Upper lobe of right lung (tissue), 1 donor: ENCODE measurements at places on chromosomes 3 and 15. TPM values are rescaled to one million over a fixed set of nuclear protein-coding genes. Genes with fewer than 3 reads are reported as not detected.

GRCh38 chr3:178551916-178552321, 15.7 kb downstream of the KCNMB2 start:
- H3K27me3 ChIP-seq = no peaks in the 10 kb centered on the region
- no peak for DNase-seq
- H3K27ac ChIP-seq = no peak overlapping the region
- no peaks in the 10 kb centered on the region for H3K36me3 ChIP-seq
- no peak overlapping the region for H3K4me3 ChIP-seq

- peaks cover 4% of the 10 kb centered on the region for H3K27me3 ChIP-seq
- no peaks in the 10 kb centered on the region for H3K36me3 ChIP-seq
- no peak for DNase-seq
- no peak overlapping the region for H3K4me3 ChIP-seq
- peak overlapping the region; percentile 37 for H3K27ac ChIP-seq
- peaks cover 15% of the 10 kb centered on the region for H3K4me1 ChIP-seq
These were observed 48.8 kb downstream of the UACA start for GRCh38 chr15:70714565-70714964.

- peaks cover 32% of the 10 kb centered on the region for H3K4me1 ChIP-seq
- no peaks in the 10 kb centered on the region for H3K36me3 ChIP-seq
- DNase-seq = peak; percentile 88
- no peak overlapping the region for H3K4me3 ChIP-seq
- no peaks in the 10 kb centered on the region for H3K27me3 ChIP-seq
These were observed 361.0 kb downstream of the SHQ1 start for GRCh38 chr3:72487078-72487765.

- H3K27ac ChIP-seq = peak overlapping the region; percentile 69
- no peak overlapping the region for H3K4me3 ChIP-seq
- H3K27me3 ChIP-seq = no peaks in the 10 kb centered on the region
- H3K36me3 ChIP-seq = no peaks in the 10 kb centered on the region
- DNase-seq = peak; percentile 30
These were observed 119.4 kb downstream of the LIPC start for GRCh38 chr15:58551084-58551763.

DNA sequence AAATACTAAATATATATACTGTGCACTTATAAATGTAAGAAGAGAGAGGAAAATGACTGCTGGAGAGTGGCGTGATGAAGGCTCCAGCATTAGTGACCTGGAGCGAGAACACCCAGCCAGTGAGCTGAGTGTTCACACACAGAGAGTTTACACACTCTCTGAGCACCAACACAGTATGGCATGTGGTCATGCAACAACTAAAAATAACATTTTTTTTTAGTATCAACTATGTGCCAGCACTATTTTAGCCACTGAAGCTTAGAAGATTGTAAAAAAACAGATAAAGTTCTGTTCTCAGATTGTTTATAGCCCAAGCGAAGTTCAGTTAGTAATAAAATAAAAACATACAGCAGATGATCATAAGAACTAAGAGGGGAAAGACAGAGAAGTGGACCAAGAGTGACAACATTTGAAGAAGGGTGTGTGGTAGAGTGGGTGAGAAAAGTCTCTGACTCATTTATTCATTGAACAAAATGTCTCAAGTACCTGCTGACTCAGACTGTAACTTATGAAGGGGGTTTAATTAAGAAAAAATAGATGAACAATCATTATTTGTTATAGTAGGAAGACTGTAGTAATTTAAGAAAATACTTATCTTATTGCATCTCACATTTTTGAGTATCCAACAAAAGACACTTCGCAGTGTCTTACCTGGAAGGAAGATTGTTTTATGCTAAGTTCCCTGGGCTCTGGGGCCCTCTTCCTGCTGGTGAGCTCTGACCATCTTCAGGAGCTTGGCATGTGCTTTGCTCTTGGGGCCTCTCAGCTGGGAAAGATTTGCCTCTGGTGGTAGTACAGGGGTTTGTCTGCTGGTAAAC, 43.8 kb downstream of the GAP43 start:
- no peaks in the 10 kb centered on the region for H3K27me3 ChIP-seq
- H3K4me3 ChIP-seq = no peak overlapping the region
- no peaks in the 10 kb centered on the region for H3K36me3 ChIP-seq
- H3K27ac ChIP-seq = no peak overlapping the region

GRCh38 chr3:13278783-13279531, 141.2 kb downstream of the NUP210 start:
- no peak overlapping the region for H3K27ac ChIP-seq
- no peaks in the 10 kb centered on the region for H3K36me3 ChIP-seq
- peaks cover 19% of the 10 kb centered on the region for H3K27me3 ChIP-seq
- peaks cover 9% of the 10 kb centered on the region for H3K4me1 ChIP-seq

DNA sequence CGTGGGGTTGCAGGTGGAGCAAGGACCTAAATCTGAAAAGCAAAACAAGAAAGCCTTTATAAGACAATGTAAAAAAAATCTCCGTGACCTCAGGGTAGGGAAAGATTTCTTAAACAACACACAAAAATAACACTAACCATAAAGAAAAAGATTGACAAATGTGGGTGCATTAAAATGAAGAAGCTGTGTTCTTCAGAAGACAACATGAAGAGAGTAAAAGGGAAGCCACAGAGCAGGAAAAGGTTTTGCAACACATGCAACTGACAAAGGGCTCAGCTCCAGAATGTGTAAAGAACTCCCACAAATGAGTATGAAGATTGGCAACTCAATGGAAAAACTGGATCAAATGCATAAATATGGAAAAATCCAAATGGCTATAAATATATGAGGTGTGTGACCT, 74.2 kb downstream of the MAGEF1 start:
- no peak for DNase-seq
- H3K36me3 ChIP-seq = no peaks in the 10 kb centered on the region
- H3K27ac ChIP-seq = no peak overlapping the region
- H3K4me1 ChIP-seq = no peaks in the 10 kb centered on the region

- H3K27me3 ChIP-seq = no peaks in the 10 kb centered on the region
- H3K27ac ChIP-seq = no peak overlapping the region
- no peak overlapping the region for H3K4me3 ChIP-seq
- no peak for DNase-seq
- H3K4me1 ChIP-seq = no peaks in the 10 kb centered on the region
- H3K36me3 ChIP-seq = no peaks in the 10 kb centered on the region
These were observed 904.3 kb downstream of the NSUN3 start for GRCh38 chr3:94967196-94967595.

DNA sequence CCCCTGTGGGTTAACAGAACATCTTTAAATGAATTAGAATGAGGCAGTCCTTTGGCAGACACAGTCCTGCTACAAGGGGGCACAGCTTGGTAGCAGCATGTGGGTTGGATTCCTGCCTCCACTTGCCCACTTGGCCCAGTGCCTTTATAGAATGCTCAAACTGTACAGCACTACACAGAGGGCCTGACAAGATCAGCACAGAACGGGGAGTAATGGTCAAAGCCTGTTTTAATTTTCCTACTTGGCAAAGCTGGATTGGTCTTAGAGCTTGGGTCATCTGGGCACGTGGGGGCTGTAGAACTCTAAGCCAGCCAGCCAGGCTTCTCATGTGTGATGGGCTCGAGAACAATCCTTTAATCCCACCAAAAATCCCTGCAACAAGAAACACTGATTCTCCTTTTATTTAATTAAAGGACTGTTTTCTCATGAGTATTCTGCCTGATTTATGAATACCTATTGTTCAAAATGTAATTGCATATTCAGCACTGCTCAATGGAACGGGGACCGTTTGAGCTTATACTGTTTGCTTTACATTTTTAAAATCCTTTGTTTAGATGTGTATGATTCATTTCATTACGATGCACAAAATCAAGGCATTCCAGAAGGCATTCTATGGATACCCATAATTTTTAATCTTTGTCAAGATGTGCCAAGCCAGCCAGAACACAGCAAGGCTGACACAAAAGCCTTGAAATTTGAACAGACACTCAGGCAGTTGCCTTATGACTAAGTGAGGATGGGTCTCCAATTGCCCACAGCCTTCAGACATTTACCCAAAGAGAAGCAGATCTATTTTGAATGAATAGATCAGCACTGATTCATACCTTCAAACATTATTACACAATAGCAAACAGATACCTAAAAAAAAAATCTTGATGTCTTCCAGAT, 249.3 kb upstream of the TGFBR2 start:
- no peaks in the 10 kb centered on the region for H3K36me3 ChIP-seq
- no peak overlapping the region for H3K27ac ChIP-seq
- H3K4me1 ChIP-seq = peaks cover 16% of the 10 kb centered on the region
- DNase-seq = no peak
- no peaks in the 10 kb centered on the region for H3K27me3 ChIP-seq

GRCh38 chr15:42650208-42651066, 75.0 kb downstream of the STARD9 start:
- H3K27ac ChIP-seq = no peak overlapping the region
- DNase-seq = no peak
- H3K4me3 ChIP-seq = no peak overlapping the region
- H3K27me3 ChIP-seq = no peaks in the 10 kb centered on the region
- no peaks in the 10 kb centered on the region for H3K4me1 ChIP-seq

GRCh38 chr3:9700536-9700935, 3.1 kb upstream of the CPNE9 start:
- no peak for DNase-seq
- no peak overlapping the region for H3K4me3 ChIP-seq
- no peak overlapping the region for H3K27ac ChIP-seq
- peaks cover 12% of the 10 kb centered on the region for H3K4me1 ChIP-seq
- H3K27me3 ChIP-seq = peaks cover 11% of the 10 kb centered on the region

DNA sequence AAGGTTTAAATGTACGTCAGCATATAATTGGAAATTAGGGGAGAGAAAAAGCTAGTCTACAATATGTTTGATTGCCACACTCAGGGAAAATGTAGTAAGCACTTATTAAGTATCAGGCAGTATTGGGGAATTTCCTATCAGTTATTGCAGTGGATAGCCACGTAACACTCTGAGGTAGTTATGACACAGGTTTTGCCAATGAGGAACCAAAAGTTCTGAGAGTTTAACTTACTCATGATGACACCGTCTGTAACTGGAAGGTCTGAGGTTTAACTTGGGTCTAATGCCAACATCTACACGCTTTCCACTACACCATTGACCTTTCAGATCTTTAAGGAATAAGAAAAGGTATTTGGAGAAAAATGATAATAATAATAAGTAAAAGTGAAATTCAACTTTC, 89.5 kb downstream of the ZMAT3 start:
- no peaks in the 10 kb centered on the region for H3K36me3 ChIP-seq
- H3K27me3 ChIP-seq = no peaks in the 10 kb centered on the region
- no peak overlapping the region for H3K4me3 ChIP-seq
- H3K27ac ChIP-seq = no peak overlapping the region

DNA sequence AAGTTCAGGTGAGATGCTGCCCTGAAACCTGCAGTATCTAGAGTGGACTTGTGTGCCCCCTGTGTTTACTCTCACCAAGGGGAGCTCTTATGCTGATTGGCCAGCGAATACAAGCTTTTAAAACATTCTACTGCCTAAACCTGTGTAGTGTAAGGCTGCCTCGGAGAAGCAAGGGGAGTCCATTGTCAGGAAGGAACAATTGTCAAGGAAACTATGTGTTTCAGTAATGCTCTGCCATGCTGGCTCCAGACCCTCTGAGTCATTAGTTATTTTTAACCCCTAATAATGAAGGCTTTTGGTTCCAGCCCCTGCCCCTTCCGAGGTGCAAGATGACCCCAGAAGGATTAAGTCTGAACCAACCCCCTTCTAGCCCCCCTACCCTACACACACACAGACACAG, 66.1 kb upstream of the CHMP2B start:
- H3K36me3 ChIP-seq = no peaks in the 10 kb centered on the region
- H3K4me3 ChIP-seq = no peak overlapping the region
- H3K27ac ChIP-seq = no peak overlapping the region
- H3K27me3 ChIP-seq = no peaks in the 10 kb centered on the region
- DNase-seq = no peak

DNA sequence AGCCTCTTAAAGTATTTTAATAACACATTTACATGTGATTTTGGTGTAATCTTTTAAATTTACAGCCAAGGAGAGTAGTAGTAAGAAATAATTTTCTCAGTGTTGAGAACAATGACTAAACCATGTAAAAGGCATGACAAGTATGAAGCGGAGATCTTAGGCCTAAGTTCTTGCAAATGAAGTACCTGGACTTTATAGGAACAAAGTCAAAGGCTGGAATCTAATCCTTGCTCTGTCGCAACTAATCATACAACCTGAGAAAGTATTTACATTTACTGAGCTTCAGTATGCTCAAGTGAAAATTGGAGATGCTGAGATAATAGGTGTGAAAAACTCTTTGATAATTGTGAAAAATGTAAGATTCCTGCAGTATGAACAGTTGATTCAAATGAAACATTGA, 86.4 kb upstream of the VGLL3 start:
- no peak overlapping the region for H3K4me3 ChIP-seq
- H3K27me3 ChIP-seq = no peaks in the 10 kb centered on the region
- H3K27ac ChIP-seq = no peak overlapping the region

DNA sequence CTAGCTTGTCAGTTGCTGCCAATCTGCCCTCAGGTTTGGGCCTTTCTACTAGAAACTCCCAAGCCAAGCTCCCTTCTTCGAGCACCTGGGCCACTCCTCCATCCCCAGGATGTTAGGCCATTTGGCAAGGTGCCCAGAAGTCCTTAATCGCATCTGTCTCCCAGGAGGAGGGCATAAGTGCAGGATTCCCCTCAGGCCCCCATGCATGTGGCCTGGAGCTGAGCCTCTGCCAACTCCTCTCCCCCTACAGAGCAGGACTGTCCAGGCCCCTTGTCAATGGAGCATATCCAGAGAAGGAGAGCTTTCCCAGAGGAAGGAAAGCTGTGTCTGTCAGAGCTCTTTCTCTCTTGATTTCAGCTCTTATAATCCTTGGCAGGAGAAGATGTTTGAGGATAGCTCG, 182.6 kb upstream of the ROPN1 start:
- no peaks in the 10 kb centered on the region for H3K36me3 ChIP-seq
- H3K4me3 ChIP-seq = no peak overlapping the region
- H3K27me3 ChIP-seq = no peaks in the 10 kb centered on the region
- no peak overlapping the region for H3K27ac ChIP-seq
- no peak for DNase-seq
- H3K4me1 ChIP-seq = no peaks in the 10 kb centered on the region

- H3K4me3 ChIP-seq = no peak overlapping the region
- H3K36me3 ChIP-seq = no peaks in the 10 kb centered on the region
- no peak overlapping the region for H3K27ac ChIP-seq
- H3K27me3 ChIP-seq = no peaks in the 10 kb centered on the region
- DNase-seq = no peak
These were observed 32.6 kb downstream of the POMGNT2 start for GRCh38 chr3:43073116-43073835.

DNA sequence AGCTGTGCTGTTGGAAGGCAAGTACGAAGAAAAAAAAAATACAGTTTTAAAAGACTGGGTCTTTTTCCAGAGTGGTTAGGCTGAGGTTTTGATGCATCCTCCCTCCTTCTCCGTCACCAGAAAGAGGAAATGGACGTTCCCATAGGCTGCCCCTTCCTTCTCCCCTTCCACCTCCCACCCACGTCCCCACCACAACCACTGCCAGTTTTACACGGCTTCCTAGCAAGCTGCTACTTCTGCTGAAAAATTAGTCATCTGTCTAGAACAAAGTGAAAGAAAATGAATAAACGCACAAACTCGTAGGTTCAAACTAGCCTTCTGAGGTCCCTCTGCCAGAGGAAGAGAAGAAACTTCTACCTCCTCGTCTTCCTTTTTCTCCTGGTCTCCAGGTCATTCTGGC, 71.6 kb upstream of the RPL35A start:
- peaks cover 52% of the 10 kb centered on the region for H3K36me3 ChIP-seq
- H3K4me1 ChIP-seq = no peaks in the 10 kb centered on the region
- no peak overlapping the region for H3K27ac ChIP-seq
- no peak overlapping the region for H3K4me3 ChIP-seq
- peak; percentile 77 for DNase-seq

GREM1 gene
- total RNA-seq = 2.8 TPM

ZNF654 gene
- total RNA-seq = 20.6 TPM

GOLGA6L9 gene
- 3.4 TPM for total RNA-seq

GALNT15 gene
- total RNA-seq = 10.3 TPM

GOLGA8M gene
- total RNA-seq = 3.0 TPM

THSD4 gene
- 25.6 TPM for total RNA-seq

BCL6 gene
- total RNA-seq = 106 TPM

SAMD7 gene
- not detected for total RNA-seq
